ENCODE measurements at places on chromosomes 6 and 20.

DNA sequence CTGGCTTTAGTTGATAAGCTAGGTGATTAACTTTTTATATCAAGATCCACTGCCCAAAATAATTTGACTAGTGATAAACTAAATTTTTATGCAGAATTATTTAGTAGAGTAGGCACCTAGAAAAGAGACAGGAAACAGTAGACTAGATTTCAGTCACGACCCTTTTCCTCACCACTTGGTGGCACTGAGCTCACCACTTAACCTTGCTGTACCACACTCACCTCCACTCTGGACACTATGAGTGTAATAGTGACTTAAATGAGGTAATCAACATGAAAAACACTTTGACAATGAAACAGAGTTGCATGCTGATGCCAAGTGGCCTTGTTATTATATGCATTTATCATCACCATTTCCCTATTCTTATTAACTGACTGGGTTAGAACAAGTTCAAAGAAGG, 730.4 kb downstream of the KIF16B start:
- no peak for DNase-seq

GRCh38 chr6:132907914-132908313, 93.5 kb downstream of the RPS12 start:
- DNase-seq: no peak

- DNase-seq: peak; percentile 5
Measured at GRCh38 chr6:40640599-40641227, 53.5 kb upstream of the LRFN2 start.

DNA sequence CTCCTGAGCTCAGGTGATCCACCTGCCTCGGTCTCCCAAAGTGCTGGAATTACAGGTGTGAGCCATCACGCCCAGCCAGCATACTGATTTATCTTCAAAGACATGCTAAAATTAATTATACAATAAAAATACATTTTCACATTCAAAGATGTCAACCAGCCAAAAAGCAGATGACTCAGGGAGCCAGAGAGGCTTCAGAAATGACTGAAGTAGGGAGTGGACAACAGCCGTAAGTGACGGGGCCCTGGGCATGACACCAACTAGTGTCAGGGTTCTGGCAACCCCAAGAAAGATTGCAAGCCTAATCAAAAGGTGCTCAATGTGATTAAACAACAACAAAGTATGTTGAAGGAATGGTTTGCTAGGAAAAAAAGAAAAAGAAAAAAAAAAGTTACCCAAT, 28.4 kb downstream of the GPLD1 start:
- DNase-seq: no peak

GRCh38 chr20:15895560-15896084, 677.6 kb downstream of the KIF16B start:
- DNase-seq: peak; percentile 4

DNA sequence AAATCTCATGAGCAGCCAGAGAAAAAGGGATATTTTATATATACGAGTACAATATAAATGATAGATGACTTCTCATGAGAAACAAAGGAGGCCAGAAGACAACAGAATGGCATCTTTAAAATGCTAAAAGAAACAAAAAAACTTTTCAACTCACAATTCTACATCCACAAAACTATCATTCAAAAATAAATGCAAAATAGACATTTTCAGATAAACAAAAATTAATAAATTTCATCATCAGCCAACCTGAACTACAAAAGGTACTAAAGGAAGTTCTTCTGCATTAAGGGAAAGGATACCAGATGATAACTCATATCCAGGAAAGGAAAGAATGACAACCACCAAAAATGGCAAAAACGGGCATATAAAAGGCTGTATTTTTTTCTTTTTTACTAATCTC, 27.9 kb upstream of the ANKRD60 start:
- no peak for DNase-seq

DNA sequence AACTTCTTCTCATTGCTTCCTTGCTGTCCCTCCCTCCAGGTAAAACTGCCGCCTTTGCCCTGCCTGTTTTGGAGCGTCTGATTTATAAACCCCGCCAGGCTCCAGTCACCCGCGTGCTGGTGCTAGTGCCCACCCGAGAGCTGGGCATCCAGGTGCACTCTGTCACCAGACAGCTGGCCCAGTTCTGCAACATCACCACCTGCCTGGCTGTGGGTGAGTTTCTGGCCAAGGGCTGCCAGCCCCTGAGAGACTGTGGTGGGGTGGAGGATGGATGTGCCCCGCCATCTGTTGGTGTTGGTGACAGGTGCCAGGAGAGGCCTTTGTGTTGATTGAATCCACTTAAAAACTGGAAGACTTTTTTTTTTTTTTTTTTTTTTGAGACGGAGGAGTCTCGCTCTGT, 9.5 kb downstream of the DDX27 start:
- no peak for DNase-seq

GRCh38 chr6:56868687-56869086, 86.2 kb upstream of the BEND6 start:
- no peak for DNase-seq

DNA sequence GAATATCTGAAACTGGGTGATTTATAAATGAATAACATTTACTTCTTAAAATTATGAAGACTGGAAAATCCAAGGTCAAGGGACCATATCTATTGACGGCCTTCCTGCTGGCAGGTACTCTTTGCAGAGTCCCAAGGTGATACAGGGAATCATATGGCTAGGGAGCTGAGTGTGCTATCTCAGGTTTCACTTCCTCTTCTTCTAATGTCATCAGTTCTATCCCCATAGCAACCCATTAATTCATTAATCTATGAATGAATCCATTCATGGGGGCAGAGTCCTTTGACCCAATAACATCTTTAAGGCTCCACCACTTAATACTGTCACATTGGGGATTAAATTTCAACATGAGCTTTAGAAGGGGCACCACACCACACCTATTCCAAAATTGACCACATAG, 772.0 kb downstream of the HACE1 start:
- DNase-seq: no peak

DNA sequence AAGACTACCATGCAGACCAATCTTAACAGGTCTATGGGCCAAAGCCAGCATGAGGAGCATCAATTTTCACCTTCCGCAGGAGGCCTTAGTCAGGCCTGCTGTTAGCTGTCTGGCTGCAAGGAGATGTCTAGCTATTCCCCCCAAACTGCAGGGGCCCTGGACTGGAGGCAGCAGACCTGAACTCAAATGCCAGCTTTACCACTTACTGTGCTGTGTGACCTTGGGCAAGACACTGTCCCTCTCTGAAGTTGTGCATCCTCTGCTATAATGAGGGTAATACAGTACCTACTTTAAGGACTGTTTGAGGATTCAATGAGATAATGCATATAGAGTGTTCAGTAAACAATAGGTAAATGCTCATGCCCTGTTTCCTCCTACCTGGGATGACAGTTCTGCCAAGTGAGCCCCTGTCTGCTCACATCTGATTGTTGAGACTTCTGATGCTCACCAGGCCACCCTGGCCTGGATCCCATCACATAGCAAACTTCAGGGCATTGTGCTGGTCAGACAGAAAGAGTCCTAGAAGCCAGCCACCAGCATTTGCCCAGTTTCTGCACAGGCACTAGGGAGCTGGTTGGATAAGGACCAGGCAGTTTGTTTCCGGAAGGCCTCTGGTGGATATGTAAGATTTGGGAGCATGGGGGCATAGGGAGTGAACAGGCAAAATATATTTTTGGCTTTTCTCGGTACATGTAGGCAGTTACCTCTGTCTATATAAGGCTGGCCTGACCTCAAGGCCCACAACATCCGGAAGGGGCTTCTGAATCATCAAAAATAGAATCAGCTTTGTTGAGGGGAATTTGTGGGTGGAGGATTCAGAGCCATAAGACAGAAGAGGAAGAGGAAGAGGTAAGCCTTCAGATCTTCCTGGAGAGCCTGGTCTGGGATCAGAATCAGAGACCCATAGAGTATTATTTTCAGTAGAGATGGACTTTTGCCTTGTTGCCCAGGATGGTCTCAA, 2.3 kb upstream of the OCSTAMP start:
- peak; percentile 20 for DNase-seq

DNA sequence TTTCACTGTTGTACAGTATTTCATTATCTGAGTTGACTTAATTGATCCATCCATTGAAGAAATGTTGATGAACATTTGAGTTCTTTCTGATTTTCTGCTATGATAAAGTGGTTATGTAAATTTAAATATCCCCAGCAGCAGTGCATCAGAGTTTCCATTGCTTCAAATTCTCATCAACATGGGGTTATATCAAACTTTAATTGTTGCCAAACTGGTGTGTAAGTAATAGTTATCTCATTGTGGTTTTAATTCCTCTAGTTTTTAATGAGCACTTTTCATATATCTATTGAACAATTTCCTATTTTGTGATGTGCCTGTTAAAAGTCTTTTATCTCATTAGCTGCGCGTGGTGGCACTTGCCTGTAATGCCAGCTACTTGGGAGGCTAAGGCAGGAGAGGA, 18.1 kb downstream of the ZNFX1 start:
- DNase-seq: no peak

DNA sequence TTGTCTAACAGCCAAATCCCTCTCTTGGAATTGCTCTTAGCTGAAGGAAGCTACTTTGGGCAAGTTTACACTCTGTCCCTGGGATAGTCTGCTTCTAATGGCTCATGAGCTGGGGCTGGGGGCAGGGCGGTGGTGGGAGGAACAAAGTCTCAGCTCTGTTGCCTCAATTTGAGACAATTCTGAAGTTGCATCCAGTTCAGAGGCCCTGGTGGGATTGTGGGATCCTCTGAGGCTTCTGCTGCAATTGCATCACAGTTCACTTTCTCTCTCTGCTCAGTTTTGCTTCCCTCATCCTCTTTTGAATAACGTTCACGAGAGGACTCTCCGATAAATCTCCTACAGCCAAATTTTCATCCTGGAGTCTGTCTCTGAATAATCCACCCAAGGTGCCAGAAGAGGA, 440.6 kb upstream of the SLC35B3 start:
- DNase-seq: no peak

DNA sequence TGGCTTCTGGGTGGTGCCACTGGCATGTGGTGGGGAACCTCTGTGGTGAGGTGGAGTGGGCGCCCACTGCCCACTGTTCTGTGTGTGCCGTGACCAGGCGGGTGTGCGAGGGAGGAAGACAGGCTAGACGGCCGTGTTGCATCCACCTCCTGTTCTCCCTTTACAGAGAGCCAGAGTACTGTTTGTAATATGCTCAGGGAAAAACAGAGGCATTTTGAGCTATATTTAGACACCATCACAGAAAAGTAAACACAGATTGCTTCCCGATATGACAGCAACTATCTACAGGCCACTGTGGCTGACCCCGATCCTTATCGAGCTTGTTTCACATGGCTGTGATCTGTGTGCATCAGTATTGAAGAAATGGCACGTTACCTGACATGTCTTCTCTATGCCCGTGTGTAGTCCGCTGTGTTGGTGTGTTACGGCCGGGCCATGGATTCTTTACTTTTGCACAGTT, 45.6 kb downstream of the ARID1B start:
- no peak for DNase-seq

DNA sequence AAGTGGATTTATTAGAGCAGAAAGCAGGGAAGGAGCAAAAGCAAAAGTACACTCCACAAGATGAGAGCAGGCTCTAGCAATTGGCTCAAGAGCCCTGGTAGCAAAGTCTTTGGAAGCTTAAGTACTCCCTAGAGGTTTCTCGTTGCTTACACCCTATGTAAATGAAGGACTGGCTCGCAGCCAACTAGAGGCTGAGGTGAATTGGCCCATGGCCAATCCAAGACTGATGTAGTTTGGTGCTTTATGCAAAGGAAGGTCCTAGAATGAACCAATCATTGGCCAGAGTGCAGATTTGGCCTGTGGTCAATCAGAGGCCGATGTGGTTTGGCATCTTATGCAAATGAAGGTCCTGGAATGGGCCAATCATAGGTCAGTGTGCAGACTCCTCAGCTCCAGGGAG, 191.3 kb upstream of the ARID1B start:
- no peak for DNase-seq

- no peak for DNase-seq
Measured at GRCh38 chr20:20274821-20275220, 93.1 kb upstream of the INSM1 start.

DNA sequence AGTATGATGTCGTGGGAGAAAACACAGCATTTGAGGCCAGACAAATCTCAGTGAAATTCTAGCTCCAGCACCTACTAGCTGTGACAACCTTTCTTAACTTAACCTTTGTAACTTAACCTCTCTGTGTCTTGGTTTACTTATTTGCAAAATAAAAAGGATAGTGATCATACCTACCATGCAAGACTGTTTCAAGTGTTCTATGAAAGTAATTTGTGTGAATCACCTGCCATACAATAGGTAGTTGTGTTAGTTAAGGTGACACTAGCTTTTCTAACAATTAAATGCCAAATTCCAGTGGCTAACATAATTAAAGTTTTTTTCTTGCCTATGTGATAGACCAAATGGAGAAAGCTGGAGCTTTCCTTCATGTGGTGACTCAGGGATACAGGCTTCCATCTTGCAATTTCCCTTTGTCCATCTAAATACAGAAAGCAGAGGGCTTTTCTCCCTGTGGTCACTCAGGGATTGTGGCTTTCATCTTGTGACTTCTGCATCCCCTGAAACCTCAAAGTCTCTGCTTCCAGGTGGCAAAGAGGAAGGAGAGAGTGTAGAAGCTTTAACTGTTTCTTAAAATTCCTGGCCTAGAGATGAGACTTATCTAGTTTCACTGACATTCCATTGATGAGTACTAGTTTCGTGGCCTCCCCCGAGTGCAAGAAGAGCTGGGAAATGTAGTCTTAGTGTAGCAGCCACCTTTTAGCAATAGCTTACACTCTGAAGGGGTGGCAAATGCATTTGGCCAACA, 311.4 kb downstream of the CLIC5 start:
- DNase-seq: no peak

DNA sequence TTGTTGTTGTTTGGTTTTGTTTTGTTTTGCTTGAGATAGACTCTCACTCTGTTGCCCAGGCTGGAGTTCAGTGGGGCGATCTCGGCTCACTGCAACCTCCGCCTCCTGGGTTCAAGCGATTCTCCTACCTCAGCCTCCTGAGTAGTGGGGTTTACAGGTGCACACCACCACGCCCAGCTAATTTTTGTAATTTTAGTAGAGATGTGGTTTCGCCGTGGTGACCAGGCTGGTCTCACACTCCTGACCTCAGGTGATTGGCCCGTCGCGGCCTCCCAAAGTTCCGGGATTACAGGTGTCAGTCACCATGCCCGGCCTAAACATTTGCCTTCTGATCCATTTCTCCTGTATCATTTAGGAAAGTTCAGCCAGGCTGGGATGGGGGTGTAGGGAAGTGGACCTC, 17.7 kb downstream of the DUSP22 start:
- DNase-seq: no peak

DNA sequence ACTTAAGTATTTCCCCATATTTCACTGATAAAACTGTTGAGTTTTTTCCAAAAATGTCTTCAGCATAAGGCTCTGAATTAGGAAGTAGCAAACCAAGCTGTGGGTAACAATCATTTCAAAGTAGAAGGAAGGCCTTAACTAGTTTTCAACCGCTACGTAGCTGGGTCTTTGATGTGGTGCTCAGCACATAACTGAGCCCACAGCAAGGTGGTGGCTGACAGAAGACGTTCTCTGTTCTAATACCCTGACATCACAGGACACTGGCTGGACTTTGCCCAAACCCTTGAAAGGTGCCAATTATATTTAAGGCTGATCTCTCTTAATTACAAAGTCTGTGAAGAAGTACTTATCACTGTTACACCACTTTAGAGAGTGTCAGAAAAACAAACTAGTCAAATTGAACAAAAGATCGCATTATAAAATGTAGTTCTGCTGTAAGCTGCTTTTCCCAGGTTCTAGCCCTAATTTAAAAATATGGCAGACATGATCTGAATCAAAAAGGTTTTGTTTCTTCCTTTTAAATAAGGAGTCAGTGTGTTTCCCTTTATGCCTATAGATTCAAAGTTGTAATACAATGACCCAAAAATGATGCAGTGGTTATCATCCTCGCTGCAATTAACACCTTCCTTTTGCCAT, 26.7 kb downstream of the MAN1A1 start:
- DNase-seq: peak; percentile 67

- no peak for DNase-seq
Measured at GRCh38 chr6:80402266-80402665, 295.8 kb downstream of the BCKDHB start.

GRCh38 chr6:35052694-35053565, 88.2 kb downstream of the TCP11 start:
- no peak for DNase-seq

Data from CD4-positive, alpha-beta T cell treated with Interleukin-4 for 1 hour (primary cell).